ENCODE measurements at places on chromosomes 1 and 21.

DNA sequence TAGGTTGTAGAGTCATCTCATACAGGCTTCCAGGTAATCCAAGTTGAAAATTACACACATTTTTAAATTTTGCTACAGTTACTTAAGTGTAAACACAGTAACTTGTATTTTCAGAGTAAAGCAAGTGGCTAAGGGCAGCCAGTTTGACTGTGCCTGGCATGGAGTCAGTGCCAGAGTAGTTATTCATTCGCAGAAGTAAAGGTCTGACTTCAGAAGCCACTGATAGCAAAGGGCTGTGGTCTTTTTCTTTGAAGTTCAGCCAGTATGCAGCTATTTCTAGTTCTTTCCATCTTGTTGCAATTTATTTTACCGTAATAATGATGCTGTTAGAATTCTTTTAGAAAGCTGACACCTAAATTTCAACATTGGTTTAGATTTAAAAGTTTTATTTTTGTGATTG lies 9.4 kb downstream of the TMEM50A start:
- DNase-seq: no peak

- no peak for DNase-seq
Observed at GRCh38 chr21:42160111-42160721, 58.7 kb upstream of the ABCG1 start.

DNA sequence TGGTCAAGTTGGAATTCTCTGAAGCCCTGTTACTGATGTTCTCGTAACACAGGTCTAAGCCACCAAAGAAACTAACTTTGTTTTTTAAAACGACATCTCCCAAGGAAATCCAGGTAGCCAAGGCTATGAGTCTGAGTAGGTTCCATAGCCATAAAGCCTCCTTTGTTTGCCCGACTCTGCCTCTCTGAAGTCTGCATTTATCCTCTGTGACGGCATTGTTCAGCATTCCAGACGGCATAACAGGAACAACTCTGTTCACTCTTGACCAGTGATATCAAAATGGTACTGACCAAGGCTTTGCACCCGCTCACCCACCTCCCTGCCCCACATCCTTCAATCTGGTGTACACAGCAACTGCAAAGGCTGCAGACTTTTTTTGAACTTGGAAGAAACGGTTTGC lies 14.8 kb downstream of the URB1 start:
- no peak for DNase-seq

DNA sequence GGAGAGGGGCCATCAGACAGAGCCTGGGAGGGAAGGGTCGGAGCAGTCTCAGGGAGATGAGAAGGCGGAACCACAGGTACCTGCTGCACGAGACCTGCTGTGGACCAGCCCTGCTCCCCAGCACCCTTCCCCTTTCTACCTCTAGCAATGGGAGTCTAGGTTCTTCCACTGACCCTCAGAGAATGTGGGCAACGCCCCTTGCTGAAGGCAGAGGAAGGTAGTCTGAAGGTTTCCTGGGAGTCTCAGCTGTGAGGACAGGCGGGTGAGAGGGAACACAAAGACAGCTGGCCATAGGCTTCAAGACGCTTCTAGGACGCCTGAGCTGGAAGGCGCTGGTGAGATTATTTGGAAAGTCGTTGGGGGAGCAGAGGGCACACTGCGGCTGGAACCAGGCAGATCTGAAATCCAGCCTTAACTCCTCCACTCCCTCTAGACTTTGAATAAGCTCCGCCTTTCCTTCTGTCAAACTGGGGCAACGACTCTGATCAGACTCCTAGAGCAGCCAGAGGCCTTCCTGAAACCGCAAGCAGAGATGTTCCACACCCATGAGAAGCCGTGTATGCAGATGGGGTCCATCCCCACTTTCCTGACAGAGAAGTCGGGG lies 18.1 kb downstream of the SLC45A3 start:
- DNase-seq: no peak

DNA sequence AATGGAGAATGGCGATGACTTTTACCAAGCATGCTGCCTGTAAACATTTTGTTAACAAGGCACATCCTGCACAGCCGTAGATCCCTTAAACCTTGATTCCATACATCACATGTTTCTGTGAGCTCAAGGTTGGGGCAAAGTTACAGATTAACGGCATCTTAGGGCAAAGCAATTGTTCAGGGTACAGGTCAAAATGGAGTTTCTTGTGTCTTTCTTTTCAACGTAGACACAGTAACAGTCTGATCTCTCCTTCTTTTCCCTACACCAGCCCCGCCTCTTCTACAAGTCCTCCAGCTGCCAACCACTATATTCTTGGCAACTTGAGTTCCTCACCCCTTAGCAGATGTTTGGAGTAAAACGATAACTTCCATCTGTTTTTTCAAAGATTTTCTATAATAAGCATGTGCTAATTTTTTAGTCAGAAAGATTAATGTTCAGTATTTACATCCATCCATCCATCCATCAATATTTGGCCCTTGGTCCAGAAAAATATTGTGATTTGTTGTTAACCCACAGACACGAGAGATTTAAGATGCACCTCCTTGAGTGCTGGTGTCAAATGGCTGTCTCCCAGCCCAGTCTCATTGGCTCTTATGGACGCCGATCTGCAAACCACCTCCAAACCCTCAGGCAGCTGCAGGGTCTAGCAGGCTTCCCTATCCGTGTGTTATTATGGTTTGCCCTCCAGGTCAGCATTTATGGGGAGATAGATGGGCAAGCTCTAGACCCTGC lies 3.8 kb downstream of the DNALI1 start:
- no peak for DNase-seq

- DNase-seq: no peak
Observed at GRCh38 chr1:866095-866494, 57.6 kb upstream of the SAMD11 start.

All from skeletal muscle cell (primary cell).